Stimulated activated CD4-positive, alpha-beta T cell treated with anti-CD3 and anti-CD28 coated beads, TNF-alpha, amount 100 ng/mL, for 1 hour (primary cell): ENCODE measurements at places on chromosomes 7 and 10.

DNA sequence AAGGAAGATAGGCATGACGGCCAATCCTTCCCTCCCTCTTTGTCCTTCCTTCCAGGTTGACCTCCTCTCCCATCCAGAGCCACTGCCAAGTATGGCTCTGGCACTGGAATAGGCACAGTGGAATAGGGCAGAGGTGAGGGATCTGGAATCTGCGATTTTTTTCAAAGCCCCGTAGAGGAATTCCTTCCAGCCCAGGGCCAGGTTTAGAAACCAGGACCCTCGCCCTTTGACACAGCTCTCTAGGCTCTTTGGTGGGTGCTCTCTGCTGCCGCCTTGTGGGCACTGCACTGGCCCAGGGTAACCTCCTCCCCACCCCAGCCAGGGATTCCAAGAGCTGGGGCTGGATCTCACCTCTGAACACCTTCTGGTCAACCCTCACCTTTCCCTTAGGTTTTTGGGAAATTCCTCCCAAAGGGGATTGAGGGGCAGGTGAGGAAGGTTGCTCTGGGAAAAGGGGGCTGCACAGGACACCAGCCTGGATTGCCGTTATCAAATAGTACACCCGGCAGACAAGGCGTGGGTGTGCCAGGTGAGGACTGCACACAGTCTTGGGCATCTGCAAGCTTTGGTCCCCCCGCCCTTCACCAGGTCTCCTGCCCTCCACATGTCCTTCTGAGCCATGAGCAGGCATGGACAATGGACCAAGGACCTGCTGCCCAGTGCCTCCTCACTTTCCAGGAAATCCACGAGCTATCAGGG lies 22.8 kb downstream of the C10orf105 start:
- DNase-seq = peak; percentile 30

DNA sequence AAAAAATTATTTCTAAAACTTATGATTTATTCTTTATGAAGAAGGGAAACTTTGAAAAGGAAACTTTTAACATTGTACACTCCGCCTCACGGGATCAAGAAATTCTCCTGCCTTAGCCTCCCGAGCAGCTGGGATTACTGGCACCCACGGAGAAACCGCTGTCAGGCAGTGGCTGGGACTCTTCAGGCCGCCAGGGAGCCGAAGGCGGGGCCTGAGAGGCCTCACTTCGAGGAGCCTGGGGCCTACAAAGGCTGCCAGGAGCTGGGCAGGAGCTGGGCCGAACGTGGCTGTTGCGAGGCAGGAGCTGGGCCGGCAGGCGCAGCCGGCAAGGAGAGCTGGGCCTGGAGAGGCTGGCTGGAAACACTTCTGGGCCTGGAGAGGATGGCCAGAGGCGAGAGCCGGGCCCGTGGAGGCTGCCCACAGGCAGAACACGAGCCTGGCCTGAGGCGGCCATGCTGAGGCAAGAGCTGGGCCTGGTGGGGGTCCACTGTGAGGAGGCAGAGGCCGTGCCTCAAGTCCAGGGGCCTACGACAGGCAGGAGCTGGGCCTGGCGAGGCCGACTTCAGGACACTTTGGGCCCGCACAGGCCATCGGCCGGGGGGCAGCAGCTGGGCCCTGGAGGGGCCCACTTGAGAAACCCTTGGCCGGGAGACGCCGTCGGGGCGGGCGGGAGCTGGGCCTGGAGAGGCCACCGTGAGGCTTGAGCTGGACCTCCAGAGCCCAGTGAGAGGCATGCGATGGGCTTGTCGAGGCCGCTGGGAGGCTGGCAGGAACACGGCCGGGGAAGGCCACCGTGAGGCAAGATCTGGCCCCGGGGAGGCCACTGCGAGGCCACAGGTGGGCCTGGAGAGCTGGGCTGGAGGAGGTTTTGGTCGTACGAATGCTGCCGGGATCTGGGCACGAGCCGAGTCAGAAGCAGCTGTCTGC lies 23.7 kb downstream of the MDH2 start:
- DNase-seq = no peak

- DNase-seq = no peak
Observed at GRCh38 chr7:102317231-102318059, 30.8 kb downstream of the SH2B2 start.

GRCh38 chr7:2019711-2020511 lies 212.8 kb downstream of the MAD1L1 start:
- DNase-seq = no peak

DNA sequence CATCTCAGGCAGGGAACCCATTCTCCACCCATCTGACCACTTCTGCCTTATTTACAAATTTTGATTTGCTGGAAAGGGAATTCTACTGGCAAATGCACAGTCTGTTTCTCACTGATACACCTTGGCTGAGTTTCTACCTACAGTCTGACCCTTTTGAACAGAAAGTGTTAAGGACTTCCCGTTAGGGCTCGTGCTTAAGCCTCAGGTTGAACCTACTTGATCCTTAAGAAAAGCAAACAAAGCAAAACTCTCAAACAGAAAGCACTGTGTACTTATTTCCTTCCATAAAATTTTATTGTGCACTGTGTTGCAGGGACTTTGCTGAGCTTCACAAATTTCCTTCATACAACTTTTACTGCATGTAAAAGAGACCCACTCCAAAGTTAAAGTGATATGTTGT lies 367.8 kb downstream of the NRG3 start:
- DNase-seq = no peak

GRCh38 chr10:49329146-49329505 lies 30.2 kb downstream of the C10orf71 start:
- no peak for DNase-seq

DNA sequence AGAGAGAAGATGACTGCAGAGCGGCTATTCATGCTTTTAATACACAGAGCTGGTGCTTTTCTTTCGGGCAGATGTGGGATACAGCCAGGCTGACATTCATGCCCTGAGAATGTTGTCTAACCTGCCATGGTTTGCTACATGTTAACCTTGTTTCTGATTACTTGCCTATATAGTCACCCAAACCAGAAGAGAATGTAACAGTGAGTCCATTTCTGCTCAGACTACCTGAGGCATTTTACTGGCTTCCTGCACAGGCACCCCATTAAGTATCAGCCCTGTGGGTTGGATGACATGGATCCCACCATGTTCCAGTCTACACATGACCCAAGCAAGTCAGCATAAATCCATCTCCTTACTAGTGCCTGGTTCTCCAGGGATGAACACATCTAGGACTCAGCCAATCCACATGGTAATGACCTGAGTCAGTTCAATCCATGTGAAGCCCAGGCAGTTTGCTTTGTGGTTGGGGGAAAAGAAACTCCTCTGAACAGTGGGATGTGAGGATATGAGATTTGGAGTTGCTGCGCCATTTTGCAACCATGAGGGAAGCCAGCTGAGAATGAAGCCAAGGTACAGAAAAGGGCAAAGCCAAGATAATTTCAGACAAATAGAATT lies 55.7 kb upstream of the MKX start:
- DNase-seq = no peak

GRCh38 chr10:4405828-4406227 lies 420.2 kb upstream of the AKR1E2 start:
- DNase-seq = no peak

DNA sequence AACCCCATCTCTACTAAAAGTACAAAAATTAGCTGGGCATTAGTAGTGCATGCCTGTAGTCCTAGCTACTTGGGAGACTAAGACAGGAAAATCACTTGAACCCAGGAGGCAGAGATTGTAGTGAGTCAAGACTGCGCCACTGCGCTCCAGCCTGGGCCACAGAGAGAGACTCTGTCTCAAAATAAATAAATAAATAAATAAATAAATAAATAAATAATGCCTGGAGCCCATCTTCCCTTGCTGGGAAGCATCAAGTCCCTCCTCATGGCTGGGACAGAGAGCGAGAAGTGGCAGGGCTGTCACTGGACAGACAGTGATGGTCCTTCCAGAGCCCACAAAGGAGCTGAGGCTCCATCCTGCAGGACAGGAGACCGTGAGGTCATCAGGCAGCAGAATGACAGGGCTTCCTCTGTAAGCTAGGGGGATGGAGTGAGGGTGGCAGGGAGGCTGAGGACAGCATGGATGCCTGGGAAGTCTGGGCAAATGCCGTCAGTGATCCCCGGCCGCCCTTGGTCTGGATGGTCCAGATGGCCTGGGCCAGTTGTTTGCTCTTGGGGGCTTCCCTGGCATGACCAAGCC lies 36.4 kb upstream of the ELN start:
- no peak for DNase-seq

DNA sequence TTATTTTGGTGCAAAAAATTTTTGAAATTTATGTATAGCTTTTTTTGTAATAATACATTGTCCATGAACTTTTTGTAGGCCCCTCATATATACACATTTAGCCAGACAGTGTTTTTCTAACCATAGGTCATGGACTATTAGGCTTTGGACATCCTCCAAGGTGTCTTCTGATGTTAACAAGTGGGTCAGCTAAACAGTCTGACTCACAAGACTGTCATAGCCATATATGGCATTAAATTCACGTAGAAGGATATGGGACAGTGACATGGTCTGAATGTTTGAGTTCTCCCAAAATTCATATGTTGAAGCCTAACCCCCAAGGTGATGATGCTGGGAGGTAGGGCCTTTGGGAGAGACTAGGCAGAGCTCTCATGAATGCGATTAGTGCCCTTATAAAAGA lies 14.0 kb upstream of the NUB1 start:
- no peak for DNase-seq

DNA sequence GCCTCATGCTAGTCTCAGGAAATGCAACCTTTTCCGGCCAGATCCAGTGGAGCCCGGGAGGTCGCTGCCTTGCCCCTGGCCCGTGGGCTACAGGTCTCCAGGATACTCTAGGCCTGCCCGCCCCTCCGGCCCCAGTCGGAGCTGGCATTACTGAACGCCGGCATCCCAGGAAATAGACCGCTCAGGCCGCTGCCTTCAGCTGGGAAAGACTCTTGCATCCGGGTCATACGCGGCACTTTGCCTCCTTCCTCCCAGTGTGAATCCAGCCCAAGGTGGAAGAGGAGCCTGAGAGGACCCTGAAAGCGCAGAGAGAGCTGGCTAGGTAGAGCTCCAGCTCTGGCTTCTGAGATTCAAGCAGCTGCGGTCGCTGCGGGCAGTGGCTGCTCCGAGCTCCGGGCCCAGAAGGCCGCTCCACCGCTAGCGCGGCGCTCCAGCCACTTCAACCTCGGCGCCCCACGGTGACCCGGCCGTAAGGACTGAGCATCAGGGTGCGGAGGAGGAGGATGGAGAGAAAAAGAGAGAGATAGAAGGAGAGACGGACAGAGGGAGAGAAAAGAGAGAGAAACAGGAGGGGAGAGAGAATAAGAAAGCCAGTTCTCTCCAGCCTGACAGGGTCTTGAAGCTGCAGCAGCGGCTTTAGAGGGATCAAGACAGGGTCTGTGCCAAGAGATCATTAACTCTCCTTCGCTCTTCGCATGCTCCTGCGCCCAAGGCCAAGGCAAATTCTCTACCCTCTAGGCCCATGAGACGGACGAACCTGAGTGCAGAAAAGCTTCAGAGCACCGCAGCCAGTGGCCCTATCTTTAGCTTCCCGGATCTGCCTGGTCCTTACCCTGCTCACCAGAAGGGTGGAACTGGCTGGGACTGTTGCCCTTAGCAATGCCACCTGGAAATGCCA lies 1.8 kb upstream of the HOXA10 start:
- DNase-seq = no peak

- DNase-seq = no peak
Observed at GRCh38 chr10:22700489-22700888, 13.9 kb downstream of the PIP4K2A start.

DNA sequence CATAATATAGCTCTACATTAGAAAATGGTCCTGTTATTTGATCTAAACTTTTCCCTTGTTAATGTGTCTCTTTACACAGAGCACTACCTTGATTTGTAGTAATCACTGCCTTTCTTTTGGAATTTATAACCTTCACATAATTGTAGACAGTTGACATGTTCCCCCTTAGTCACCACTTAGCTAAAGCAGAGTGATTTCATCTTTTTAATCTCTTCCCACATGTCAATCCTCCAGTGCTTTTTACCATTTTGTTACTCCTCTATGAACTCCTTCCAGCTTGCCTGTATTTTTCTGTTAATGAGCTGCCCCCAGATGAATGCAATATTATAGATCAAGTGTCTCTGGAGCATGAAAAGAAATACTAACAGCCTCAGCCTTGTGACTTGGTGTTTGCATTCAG lies 2.6 kb upstream of the PPP1R3A start:
- DNase-seq = no peak

- DNase-seq = no peak
Observed at GRCh38 chr10:24518981-24519597, 204.6 kb downstream of the ARHGAP21 start.

- no peak for DNase-seq
Observed at GRCh38 chr7:7970531-7971307, 2.1 kb downstream of the GLCCI1 start.

GRCh38 chr10:129586898-129587443 lies 119.9 kb downstream of the MGMT start:
- DNase-seq = no peak

- DNase-seq = peak; percentile 33
Observed at GRCh38 chr10:61902445-61903220, 1.1 kb downstream of the ARID5B start.

GRCh38 chr10:26881600-26882331 lies 21.0 kb upstream of the ABI1 start:
- no peak for DNase-seq

DNA sequence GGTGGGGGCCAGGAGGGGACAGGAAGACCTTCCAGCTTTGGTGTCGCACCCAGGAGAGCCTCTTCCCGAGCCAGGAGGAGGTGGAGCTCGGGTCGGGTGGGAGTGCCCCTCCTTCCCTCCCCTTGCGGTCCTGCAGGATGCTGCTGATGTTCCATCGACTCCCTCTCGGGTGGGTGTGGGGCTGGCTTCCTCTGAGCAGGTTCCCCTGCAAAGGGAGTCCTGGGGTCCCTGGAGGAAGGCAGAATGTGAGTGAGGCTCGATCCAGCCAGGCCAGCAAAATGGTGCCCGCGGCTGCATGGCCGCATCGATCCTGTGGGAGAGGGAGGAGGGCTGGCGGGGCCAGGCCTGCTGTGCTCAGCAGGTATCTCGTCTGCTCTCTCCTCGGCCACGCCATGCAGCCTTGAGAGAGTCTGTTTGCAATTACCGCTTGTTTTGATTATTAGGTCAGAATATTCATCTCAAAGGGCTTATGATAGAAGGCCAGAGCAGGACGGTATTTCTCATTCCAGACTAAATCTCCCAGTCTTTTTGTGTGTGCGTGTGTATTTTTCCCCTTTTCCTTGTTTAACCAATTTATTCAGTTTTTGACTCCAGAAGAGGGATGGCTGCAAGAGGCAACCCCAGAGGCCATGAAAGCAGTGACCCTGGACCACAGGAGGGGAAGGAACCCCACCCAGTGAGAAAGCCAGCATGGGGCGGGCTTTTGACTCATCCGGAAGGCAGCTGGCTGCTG lies 137.3 kb upstream of the ZMIZ1 start:
- no peak for DNase-seq

- DNase-seq = no peak
Observed at GRCh38 chr10:88828310-88828709, 23.3 kb downstream of the ANKRD22 start.

GRCh38 chr10:128929767-128930166 lies 537.3 kb upstream of the MGMT start:
- DNase-seq = no peak

DNA sequence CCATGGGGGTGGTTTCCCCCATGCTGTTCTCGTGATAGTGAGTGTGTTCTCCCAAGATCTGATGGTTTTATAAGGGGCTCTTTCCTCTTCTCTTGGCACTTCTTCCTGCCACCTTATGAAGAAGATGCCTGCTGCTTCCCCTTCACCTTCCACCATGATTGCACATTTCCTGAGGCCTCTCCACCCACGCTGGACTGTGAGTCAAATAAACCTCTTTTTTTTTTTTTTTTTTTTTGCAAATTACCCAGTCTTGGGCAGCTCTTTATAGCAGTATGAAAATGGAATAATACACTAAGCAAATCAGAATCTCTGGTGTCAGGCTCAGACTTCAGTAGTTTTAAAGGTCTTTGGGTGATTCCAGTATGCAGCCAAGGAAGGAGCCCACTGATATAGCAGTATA lies 28.2 kb downstream of the TAS2R41 start:
- no peak for DNase-seq

GRCh38 chr10:121133901-121134300 lies 282.7 kb downstream of the WDR11 start:
- no peak for DNase-seq
